Endothelial cell (in vitro differentiated cells): ENCODE measurements at places on chromosomes 5 and 9.
A peak's percentile ranks its signal among the peaks of the same experiment; 100 is the strongest.

DNA sequence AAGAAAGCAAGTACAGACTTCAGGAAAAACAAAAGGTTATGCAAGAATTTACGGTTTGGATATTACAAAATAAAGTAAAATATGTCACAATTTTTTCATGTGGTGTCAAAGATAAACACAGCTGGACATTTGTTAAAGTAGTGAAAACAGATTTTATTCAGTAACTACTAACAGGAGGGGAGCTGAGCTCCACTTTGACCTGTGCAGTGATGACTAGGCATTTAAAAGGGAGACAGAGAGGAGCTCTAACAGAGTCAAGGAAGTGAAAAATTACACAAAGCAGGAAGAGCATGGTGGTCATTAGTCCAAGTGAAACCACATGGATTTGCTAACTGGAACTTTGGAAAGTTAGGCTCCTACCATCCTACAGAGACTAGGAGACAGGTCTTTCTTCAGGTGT, 263.6 kb upstream of the PCSK5 start:
- H3K27me3 ChIP-seq = peaks cover 2% of the 10 kb centered on the region
- H3K36me3 ChIP-seq = no peaks in the 10 kb centered on the region
- H3K4me1 ChIP-seq = no peaks in the 10 kb centered on the region

- H3K4me3 ChIP-seq = no peak overlapping the region
- DNase-seq = no peak
- H3K27me3 ChIP-seq = peaks cover 3% of the 10 kb centered on the region
- H3K36me3 ChIP-seq = no peaks in the 10 kb centered on the region
- no peaks in the 10 kb centered on the region for H3K4me1 ChIP-seq
- H3K27ac ChIP-seq = no peak overlapping the region
Observed at GRCh38 chr5:50576686-50577256, 89.7 kb upstream of the PARP8 start.

- H3K36me3 ChIP-seq = no peaks in the 10 kb centered on the region
- no peak for DNase-seq
- H3K27me3 ChIP-seq = peaks cover 3% of the 10 kb centered on the region
- H3K4me1 ChIP-seq = peaks cover 4% of the 10 kb centered on the region
- H3K4me3 ChIP-seq = no peak overlapping the region
Observed at GRCh38 chr5:174202996-174203395, 157.5 kb downstream of the NSG2 start.

- peaks cover 22% of the 10 kb centered on the region for H3K27me3 ChIP-seq
- peak overlapping the region; percentile 9 for H3K27ac ChIP-seq
- DNase-seq = no peak
- peaks cover 15% of the 10 kb centered on the region for H3K4me1 ChIP-seq
Observed at GRCh38 chr5:180589771-180590542, 1.3 kb downstream of the SCGB3A1 start.

DNA sequence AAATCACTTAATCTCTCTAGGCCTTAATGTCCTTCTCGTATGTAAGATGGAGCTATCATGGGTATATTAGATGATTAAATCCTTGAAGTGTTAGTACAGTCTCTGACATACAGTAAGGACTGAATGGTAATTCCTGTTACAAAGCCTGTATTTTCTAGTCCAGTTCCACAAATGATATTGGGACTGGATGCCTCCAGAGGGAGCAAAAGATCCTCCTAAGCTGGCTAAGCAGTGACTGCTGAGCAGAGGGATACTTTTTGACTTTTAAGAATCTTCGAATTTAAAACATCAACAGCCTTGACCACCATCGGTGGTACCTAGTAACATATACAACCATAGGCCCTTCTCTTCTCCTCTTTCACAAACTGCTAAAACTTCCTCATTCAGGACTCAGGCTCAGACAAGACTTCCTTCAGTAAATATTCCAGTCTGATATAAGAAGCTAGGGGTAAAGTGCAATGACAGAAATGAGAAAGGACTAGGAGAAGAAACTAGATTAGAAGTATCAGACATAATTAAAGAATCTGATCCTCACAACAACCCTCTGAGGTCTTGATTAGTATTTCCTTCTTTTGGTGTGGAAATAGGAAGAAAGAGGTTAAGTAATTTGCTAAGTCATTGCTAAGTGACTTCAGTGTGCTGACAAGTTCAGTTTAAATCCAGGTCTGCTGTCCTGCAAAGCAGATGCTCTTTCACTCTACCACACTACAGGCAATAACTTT, 13.9 kb downstream of the PTAR1 start:
- H3K27me3 ChIP-seq = peaks cover 2% of the 10 kb centered on the region
- H3K36me3 ChIP-seq = no peaks in the 10 kb centered on the region
- peak overlapping the region; percentile 67 for H3K27ac ChIP-seq
- H3K4me1 ChIP-seq = peaks cover 18% of the 10 kb centered on the region
- DNase-seq = no peak

GRCh38 chr5:4156889-4157288, 561.3 kb downstream of the IRX1 start:
- no peaks in the 10 kb centered on the region for H3K36me3 ChIP-seq
- H3K4me1 ChIP-seq = no peaks in the 10 kb centered on the region
- H3K27ac ChIP-seq = no peak overlapping the region
- DNase-seq = no peak

DNA sequence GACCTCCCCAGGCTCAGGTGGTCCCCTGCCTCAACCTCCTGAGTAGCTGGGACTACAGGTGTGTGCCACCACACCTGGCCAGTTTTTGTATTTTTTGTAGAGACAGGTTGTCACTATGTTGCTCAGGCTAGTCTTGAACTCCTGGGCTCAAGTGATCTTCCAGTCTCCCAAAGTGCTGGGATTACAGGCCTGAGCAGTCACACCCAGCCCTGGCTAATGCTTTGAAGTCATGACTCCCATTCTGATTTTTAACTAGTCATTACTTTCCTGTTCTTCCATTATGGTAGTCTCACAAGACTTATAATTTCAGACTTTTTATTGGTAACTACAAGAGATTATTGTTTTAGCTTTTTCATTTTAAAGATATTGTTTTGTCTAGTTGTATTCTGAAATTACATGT, 26.3 kb downstream of the UBAP1 start:
- H3K4me3 ChIP-seq = no peak overlapping the region
- no peak overlapping the region for H3K27ac ChIP-seq
- H3K4me1 ChIP-seq = no peaks in the 10 kb centered on the region
- no peak for DNase-seq
- no peaks in the 10 kb centered on the region for H3K27me3 ChIP-seq

- no peaks in the 10 kb centered on the region for H3K36me3 ChIP-seq
- no peaks in the 10 kb centered on the region for H3K4me1 ChIP-seq
- H3K27me3 ChIP-seq = no peaks in the 10 kb centered on the region
- no peak for DNase-seq
Observed at GRCh38 chr5:21784487-21784886, 1068.7 kb downstream of the CDH12 start.

- H3K4me3 ChIP-seq = no peak overlapping the region
- no peak for DNase-seq
- H3K27ac ChIP-seq = no peak overlapping the region
- H3K4me1 ChIP-seq = no peaks in the 10 kb centered on the region
- H3K36me3 ChIP-seq = no peaks in the 10 kb centered on the region
Observed at GRCh38 chr5:7537573-7537972, 141.6 kb downstream of the ADCY2 start.

- H3K4me3 ChIP-seq = no peak overlapping the region
- no peak for DNase-seq
- H3K27me3 ChIP-seq = no peaks in the 10 kb centered on the region
- H3K27ac ChIP-seq = no peak overlapping the region
Observed at GRCh38 chr5:134090522-134090921, 24.0 kb upstream of the TCF7 start.

DNA sequence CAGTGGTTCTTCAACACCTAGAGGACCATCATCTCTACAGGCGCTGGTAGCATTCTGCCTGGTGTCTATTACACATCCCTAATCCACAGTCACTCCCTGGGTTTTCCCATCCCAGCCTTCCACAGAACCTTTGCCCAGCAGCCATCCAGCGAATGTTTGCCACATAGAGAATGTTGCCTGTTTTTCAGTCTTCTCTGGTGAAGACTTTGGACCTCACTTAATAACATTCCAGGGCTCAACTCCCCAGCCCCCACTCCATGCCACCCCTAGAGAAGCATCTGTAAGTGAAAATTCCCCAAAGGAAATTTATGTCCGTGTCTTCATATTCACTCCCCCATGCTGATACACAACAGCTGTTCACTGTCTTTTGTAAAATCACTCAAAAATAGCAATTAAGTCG, 249.6 kb downstream of the AOPEP start:
- H3K27me3 ChIP-seq = peaks cover 7% of the 10 kb centered on the region
- peaks cover 9% of the 10 kb centered on the region for H3K4me1 ChIP-seq
- no peak overlapping the region for H3K4me3 ChIP-seq

- H3K4me1 ChIP-seq = peaks cover 7% of the 10 kb centered on the region
- no peaks in the 10 kb centered on the region for H3K36me3 ChIP-seq
- H3K27me3 ChIP-seq = no peaks in the 10 kb centered on the region
- no peak overlapping the region for H3K4me3 ChIP-seq
Observed at GRCh38 chr9:99590840-99591239, 230.8 kb upstream of the NR4A3 start.

DNA sequence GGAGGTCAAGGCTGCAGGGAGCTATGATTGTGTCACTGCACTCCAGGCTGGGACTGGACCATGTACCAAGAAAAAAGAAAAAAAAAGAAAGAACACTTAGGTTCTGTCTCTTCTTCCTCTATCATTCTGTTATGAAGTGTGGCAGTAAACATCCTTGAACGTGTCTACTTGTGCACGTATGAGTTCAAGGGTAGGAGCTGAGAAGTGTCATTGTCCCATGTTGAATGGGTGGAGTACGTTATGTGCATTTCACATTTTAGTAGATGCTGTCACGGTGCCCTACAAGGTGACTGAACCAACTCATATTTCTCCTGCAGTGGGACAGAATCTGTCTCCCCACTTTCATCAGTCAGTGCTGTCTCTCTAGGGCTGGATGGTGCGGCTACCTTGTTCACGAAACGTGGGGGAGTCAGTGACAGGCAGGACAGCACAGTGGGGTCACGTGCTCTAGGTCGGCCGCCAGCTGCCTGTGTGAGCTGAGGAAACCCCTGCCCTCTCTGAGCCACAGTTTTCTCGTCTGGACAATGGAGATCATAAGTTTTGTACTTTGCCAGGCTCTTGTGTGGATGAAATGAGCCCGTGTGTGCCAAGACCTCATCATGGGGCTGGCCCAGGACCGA, 47.2 kb downstream of the GTF3C4 start:
- H3K4me3 ChIP-seq = no peak overlapping the region
- no peak for DNase-seq
- H3K27ac ChIP-seq = peak overlapping the region; percentile 67
- H3K27me3 ChIP-seq = no peaks in the 10 kb centered on the region
- H3K36me3 ChIP-seq = no peaks in the 10 kb centered on the region

DNA sequence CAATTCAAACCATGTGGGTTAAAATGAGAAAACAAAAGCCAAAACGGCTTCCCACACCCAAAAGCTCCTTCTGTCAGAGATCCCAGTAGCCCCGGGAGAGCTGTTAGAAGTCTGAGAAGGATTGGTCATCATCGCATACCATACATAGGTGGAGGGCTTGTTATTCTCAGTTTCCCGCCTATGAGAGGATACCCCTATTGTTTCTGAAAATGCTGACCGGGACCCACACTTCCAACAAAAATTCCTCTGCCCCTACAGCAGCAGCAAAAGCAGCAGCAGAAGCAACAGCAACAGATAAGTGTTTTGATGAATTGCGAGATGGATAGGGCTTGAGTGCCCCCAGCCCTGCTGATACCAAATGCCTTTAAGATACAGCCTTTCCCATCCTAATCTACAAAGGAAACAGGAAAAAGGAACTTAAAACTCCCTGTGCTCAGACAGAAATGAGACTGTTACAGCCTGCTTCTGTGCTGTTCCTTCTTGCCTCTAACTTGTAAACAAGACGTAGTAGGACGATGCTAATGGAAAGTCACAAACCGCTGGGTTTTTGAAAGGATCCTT, at the start of gene TEK:
TEK (plus strand) TSS at position 245 of the 561 bp plus-strand sequence. CDS start 366 bp downstream, outside the sequence.
- H3K4me3 ChIP-seq = peak within 1 kb of the TSS; percentile 96
- peaks cover 27% of the 10 kb centered on the region for H3K36me3 ChIP-seq
- peaks cover 3% of the 10 kb centered on the region for H3K27me3 ChIP-seq
- peak; percentile 52 for DNase-seq
- peak within 1 kb of the TSS; percentile 98 for H3K27ac ChIP-seq
- peaks cover 57% of the 10 kb centered on the region for H3K4me1 ChIP-seq

DNA sequence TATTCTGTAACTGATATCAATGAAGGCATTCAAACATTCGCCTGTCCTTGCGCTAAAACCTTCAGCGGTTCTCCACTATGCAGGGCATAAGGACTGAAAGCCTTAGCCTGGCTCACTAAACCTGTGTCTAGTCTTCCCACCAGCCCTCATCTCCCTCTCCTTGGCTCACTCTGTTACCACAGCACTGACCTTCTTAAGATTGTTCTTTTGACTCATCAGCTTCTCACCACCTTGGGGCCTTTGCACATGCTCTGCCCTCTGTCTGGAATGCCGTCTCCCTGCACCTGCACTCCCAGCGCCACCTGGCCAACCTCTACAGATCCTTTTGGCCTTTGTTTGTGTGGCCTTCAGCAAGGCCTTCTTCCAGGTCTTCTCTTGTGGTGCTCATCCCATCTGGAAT, 131.8 kb upstream of the IER5L start:
- DNase-seq = no peak
- H3K36me3 ChIP-seq = peaks cover 5% of the 10 kb centered on the region
- no peaks in the 10 kb centered on the region for H3K4me1 ChIP-seq
- no peak overlapping the region for H3K27ac ChIP-seq

GRCh38 chr9:127076860-127077643, 45.4 kb downstream of the ANGPTL2 start:
- DNase-seq = no peak
- H3K4me3 ChIP-seq = no peak overlapping the region
- H3K27ac ChIP-seq = no peak overlapping the region
- peaks cover 8% of the 10 kb centered on the region for H3K36me3 ChIP-seq

DNA sequence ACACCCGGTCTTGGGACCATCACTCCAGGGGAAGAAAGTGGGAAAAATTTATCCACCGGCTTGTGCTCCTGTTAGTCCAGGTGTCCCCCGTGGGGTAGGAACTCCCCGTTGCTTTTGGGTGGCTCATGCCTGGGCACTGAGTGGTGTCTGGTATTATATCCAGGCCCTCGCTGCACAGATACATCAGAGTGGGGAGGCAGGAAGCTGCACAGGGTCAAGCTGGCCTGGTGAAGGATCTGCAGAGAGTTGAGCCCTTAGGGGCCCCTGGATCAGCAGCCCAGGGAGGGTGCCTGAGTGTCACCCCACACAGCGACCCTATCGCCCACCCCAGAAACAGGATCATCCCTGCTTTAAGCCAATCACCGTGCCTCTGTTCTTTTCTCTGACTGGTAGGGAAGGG, 24.4 kb upstream of the COL5A1 start:
- no peaks in the 10 kb centered on the region for H3K36me3 ChIP-seq
- peaks cover 7% of the 10 kb centered on the region for H3K4me1 ChIP-seq
- no peak for DNase-seq

GRCh38 chr5:172005708-172006320, 624 bp downstream of the FBXW11 start:
- H3K4me1 ChIP-seq = peaks cover 49% of the 10 kb centered on the region
- peaks cover 7% of the 10 kb centered on the region for H3K36me3 ChIP-seq
- peak overlapping the region; percentile 90 for H3K4me3 ChIP-seq
- H3K27me3 ChIP-seq = peaks cover 15% of the 10 kb centered on the region
- peak overlapping the region; percentile 82 for H3K27ac ChIP-seq

GRCh38 chr9:126607731-126608130, 6.0 kb upstream of the LMX1B start:
- DNase-seq = no peak
- H3K27ac ChIP-seq = no peak overlapping the region
- peaks cover 29% of the 10 kb centered on the region for H3K27me3 ChIP-seq
- H3K36me3 ChIP-seq = peaks cover 4% of the 10 kb centered on the region
- peaks cover 12% of the 10 kb centered on the region for H3K4me1 ChIP-seq

- no peak for DNase-seq
- peaks cover 6% of the 10 kb centered on the region for H3K4me1 ChIP-seq
- H3K36me3 ChIP-seq = no peaks in the 10 kb centered on the region
- H3K27ac ChIP-seq = no peak overlapping the region
- H3K27me3 ChIP-seq = no peaks in the 10 kb centered on the region
Observed at GRCh38 chr5:112390327-112390726, 28.8 kb downstream of the EPB41L4A start.
